ENCODE measurements at places on chromosomes 11 and 22.

GRCh38 chr22:38177926-38178604 is 3.6 kb downstream of the PLA2G6 start:
- no peak for DNase-seq

DNA sequence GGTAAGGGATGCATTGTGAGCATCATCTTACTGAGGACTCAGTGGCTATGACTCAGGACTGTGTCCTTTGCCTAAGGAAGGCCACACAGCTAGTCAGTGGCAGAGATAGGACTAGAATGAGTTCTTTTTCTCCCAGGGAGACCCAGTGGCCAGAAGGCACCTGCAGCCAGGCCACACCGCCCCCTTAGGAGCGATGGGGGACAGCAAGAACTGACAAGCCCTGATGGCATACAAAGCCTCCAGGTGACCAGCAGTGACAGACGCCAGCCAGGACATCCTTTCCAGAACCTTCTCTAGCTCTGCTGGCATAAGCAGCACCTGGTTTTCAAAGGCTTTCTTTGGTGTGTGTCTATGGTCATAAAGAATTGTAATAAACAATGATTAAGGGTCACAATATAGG is 240.1 kb downstream of the ST3GAL4 start:
- no peak for DNase-seq

- DNase-seq = no peak
These were observed 561.1 kb downstream of the TBC1D22A start for GRCh38 chr22:47323518-47323917.

DNA sequence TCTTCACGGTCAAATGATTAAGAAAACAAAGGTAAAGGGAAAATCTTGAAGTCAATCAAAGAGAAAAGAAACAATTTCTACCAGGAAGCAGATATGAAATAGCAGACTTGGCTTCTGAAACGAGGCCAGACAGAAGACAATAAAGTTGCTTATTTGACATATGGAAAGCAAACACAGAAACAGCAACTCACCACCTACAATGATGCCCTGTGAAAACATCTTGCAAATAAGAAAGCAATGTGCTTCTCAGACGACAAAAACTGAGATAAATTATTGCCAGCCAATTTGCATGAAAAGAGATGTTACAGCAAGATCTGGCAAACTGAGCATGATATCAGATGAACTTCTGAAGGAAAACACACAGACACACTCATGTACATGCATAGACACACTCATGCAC is 45.9 kb upstream of the CTSC start:
- DNase-seq = no peak

GRCh38 chr11:121237686-121238658 is 54.6 kb upstream of the SC5D start:
- DNase-seq = no peak

DNA sequence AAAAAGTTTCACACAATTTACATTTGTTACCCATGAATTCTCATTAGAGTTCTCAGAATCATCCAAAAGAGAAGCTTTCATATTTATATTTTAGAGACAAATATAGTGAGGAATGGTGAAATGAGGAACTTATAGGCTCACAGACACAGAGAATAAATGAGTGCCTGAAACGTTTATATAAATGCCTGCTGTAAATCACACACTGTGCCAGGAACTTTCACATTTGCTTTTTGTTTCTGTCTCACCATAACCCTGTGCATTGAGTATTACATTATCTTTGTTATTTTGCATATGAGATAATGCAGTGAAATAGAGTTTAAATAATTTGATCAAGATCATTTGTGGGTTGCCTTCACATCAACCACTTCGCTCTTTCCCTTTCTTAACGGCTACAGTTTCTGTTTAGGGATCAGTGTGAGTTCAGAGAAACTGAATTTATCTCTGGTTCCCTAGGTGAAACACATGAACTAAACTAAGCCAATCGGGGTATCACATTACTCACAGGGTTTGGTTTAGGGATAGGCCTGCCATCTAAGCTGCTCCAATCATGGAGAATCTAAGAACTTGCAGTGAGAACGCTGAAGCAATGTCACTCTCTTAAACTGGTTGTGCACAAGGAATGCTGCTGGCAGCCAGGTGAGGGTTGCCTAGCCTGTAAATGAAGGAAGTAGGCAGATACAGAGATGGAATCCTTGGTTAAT is 1339.2 kb upstream of the TENM4 start:
- DNase-seq = no peak

DNA sequence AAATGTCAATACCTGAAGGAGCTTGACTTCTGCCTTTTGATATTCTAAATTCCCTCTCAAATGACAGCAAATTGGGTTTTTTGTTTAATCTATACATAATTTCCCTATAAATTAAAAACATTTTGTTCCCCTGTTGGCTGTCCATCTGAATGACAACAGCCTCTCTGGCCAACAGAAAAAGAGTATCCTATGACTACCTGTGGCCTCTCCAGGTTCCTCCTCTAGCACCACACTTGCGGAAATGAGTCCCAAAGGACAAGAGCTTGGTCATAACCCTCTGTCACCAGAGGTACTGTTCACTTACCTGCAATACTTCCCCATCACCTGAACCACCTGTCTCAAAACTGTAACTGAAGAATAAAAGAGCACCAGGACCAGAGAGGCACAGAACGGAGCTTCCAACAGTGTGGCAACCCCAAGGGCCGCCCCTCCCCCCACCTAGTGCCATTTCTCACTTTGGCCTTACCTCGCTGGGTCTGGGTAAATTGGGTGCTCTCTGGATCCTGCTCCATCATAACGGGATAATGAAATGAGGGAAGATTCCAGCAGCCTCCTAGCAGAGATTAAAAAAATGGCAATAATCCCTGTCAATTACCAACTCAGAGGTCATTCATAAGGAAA is 81.5 kb downstream of the AMBRA1 start:
- DNase-seq = no peak

DNA sequence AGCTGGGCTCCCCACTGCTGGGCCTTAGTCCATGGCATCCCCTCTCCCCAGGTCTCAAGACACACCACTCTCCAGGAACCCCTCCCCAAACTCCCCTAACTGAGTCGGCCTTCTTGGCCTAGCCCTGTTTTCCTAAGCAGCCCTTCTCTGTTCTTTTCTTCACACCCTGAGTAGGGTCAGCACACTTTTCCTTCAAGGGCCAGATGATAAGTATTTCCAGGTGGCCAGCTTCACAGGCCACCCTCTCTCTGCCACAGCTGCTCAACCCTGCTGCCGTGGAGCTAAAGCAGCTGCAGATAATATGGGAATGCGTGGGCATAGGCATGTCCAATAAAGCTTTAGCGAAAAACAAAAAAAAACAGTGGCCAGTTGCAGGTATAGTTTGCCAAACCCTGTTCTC is 24.1 kb downstream of the DGCR2 start:
- no peak for DNase-seq

DNA sequence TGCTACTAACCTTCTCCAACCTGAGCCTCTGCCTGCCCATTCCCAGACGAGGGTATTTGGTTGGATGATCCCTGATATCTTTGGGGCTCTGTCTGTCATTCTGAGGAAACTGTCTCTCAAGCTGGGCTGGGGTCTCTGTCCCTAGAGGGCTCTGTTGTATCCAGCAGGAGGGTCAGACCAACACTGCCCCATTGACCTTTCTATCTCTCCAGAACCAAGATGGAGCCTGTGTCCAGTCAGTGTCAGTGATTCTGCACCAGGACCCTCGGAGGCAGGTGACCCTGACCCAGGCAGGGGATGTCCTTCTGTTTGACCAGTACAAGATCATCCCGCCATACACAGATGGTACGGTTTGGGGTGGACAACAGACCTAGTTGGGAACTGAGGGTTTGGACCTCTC is 21.9 kb downstream of the OTOG start:
- no peak for DNase-seq

DNA sequence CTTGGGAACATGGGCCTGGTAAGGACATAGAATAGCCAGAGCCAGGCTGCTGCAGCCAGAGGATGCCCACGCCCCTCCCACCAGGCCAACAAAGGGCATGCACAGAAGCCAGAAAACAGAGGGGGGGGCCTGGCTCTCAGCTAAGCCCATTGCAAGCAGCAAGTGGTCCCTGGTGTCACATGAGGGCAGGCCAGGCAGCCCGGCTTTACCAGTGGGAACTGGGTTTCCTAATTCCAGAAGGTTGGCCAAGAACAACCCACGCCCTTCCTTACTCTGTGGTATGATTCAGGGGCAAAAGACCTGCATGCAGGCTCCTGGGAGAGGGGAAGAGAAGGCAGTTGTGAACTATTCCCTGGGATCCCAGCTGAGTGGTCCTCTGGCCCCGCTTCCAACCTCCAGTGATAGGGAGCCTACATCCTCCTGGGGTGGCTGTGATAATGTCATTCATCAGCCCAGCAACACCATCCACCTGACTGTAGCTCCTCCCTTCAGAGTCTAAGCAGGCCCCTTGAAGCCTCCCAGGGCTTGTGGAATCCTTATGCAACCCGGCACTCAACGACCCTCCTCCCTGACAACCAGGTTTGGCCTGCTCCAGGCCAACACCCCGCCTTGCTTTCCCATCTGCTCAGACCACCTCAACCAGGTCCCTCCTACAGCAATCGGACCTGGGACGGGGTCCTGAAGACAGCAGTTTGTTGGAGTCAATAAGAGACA is 62.1 kb upstream of the LMO1 start:
- DNase-seq = no peak

- no peak for DNase-seq
These were observed 10.3 kb downstream of the CD81 start for GRCh38 chr11:2387266-2387987.

GRCh38 chr22:28639321-28639720 is 40.3 kb downstream of the TTC28 start:
- DNase-seq = no peak

GRCh38 chr22:49958931-49959781 is 1.4 kb upstream of the PIM3 start:
- DNase-seq = no peak

GRCh38 chr22:38718414-38718813 is 12.7 kb downstream of the GTPBP1 start:
- DNase-seq = no peak

GRCh38 chr22:41923595-41924276 is 2.9 kb downstream of the TNFRSF13C start:
- no peak for DNase-seq

DNA sequence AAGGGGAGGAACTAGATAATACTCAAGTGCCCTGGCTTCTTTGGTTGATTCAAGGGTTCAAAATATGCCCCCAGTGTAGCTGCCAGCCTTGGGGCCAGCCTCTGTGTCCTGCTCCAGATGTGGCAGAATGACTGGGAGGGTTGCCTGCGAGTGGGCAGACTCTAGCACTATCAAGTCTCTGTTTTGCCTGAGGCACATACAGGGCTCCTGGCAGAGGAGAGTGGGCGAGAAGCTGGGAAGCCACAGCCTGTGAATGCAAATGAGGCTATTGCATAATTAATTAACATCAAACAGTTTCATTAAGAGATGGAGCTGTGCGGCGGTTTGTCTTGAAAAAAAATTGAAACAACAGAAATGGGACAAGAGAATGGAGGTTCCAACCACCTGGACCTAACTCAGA is 50.8 kb downstream of the BUD13 start:
- no peak for DNase-seq

DNA sequence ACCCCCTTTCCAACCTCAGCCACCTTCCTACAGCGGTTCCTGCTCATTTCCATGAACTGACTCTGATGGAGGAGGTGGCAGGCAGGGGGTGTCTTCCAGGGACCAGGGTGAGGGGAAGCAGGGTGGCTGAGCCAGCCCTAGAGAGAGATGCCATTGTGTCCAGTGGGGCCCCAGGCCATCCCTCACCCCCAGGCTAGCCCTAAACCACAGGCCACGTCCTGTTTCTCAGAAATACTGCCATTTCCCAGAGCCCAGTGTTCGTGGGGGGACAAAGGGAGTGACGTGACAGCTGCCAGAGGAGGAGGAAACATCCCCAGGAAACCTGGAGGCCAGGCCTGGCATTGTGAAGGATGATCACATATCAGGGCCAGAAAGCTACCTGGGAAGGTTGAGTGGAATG is 39.5 kb downstream of the CHRDL2 start:
- DNase-seq = no peak

- DNase-seq = no peak
These were observed 22.3 kb downstream of the DDX6 start for GRCh38 chr11:118768690-118769089.

DNA sequence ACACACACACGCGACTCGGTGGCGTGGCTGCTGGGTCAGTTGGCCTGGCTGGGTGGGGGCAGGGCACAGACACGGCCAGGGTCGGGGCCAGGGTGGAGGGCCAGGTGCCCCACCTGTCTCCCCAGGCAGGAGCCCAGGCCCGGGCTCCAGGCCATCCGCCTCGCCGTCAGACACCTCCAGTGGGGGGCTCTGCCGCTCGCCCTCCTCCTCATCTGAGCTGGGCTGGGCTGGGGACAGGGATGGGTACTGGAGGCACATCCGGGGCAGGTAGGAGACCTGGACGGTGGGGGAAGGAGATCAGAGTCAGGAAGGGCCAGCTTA is 6.2 kb upstream of the MYBPC3 start:
- no peak for DNase-seq

DNA sequence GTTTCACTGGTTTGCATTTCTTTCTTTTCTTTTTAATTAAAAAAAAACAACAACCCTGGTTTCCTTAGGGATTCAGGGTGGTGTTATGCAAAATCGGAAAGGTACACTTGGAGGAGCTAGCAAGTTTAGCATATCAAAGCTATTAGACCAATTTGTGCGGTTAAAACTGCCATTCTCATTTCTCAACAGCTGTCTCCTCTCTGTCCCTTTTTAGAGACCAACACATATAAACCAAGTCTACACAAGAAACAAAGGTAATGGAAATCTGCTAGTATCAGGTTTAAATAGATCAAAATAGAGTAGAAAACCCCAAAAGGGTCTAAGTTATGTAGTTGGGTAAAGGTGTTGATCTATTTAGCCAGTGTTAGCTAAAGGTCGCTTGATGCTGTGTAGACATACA is 1.7 kb upstream of the SESN3 start:
- no peak for DNase-seq

GRCh38 chr11:6646071-6646470 is 9.5 kb downstream of the DCHS1 start:
- no peak for DNase-seq

DNA sequence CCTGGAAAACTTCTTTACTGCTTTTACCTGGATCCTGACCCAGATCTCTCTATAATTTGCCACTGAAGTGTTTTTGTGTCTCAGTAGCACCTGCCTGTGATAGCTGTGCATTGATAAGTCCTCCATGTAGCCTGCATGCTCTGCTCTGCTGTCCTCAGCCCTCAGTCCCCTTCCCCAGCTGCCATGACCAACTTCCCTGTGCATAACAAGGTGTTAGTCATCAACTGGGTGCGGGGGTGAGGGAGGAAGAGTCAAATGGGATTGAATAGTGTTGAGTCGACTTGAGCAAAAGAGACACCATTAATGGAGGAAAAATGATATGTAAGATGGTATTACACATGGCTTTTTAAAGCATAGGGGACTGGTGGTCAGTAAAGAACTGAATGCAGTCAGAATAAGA is 92.2 kb upstream of the PLET1 start:
- no peak for DNase-seq
